ENCODE measurements at places on chromosomes 2 and 18. TPM values are rescaled to one million over a fixed set of nuclear protein-coding genes. Genes with fewer than 3 reads are reported as not detected.

Gene ADAM23
- 0.85 TPM for total RNA-seq

Gene MALT1
- 43.0 TPM for total RNA-seq

Gene DCDC2C
- total RNA-seq = not detected

Gene ADCYAP1
- not detected for total RNA-seq

Gene GALNT13
- not detected for total RNA-seq

Gene ACVR1C
- 1.9 TPM for total RNA-seq

Gene CROCC2
- total RNA-seq = not detected

Gene FSHR
- total RNA-seq = not detected

Gene SELENOI
- 31.4 TPM for total RNA-seq

Gene SKA1
- 44.6 TPM for total RNA-seq

Gene HOXD12
- total RNA-seq = not detected

Gene GALR1
- total RNA-seq = not detected

Gene RPIA
- 27.9 TPM for total RNA-seq

Gene PDE11A
- total RNA-seq = not detected

Gene TMEM17
- total RNA-seq = not detected

Gene B3GNT7
- total RNA-seq = not detected

Gene SEPTIN10
- 4.1 TPM for total RNA-seq

Gene AMER3
- not detected for total RNA-seq

Gene CYP26B1
- total RNA-seq = not detected

Gene SLC4A3
- not detected for total RNA-seq

Gene RNU2-63P
- total RNA-seq = 16.1 TPM

Gene MYOM1
- total RNA-seq = 2.4 TPM

Gene DPP4
- 126 TPM for total RNA-seq

Gene PSTPIP2
- total RNA-seq = 7.9 TPM

Gene ERBB4
- not detected for total RNA-seq

Gene MYO5B
- total RNA-seq = not detected

Gene CHST9
- not detected for total RNA-seq

Gene FBXO41
- 12.0 TPM for total RNA-seq

Gene AGXT
- total RNA-seq = not detected

Gene KCNG2
- total RNA-seq = not detected

Gene DTNA
- total RNA-seq = 0.33 TPM

Gene UGT1A10
- not detected for total RNA-seq

Gene RTP5
- 0.13 TPM for total RNA-seq

Gene CABYR
- total RNA-seq = 0.95 TPM

Gene SLC1A4
- total RNA-seq = 75.1 TPM

Gene NETO1
- total RNA-seq = not detected

Gene ALPI
- total RNA-seq = not detected

Gene ZSCAN30
- 19.2 TPM for total RNA-seq

Gene MOCOS
- 0.25 TPM for total RNA-seq

Gene RBM43
- total RNA-seq = 8.9 TPM

Gene PIAS2
- total RNA-seq = 21.3 TPM

Gene CPO
- total RNA-seq = not detected

Gene KCNIP3
- total RNA-seq = not detected

Gene FN1
- 1.8 TPM for total RNA-seq

Gene RBFA
- total RNA-seq = 13.9 TPM

Gene CCDC178
- not detected for total RNA-seq

Gene TEX44
- total RNA-seq = not detected

Gene NDUFB3
- 133 TPM for total RNA-seq

All from activated CD4-positive, alpha-beta memory T cell treated with anti-CD3 and anti-CD28 coated beads, Interleukin-2, amount 10 ng/mL, durations not matched to agents 7 days and 5 days (primary cell).